ENCODE measurements at places on chromosomes 11 and 22.
A peak's percentile ranks its signal among the peaks of the same experiment; 100 is the strongest.

DNA sequence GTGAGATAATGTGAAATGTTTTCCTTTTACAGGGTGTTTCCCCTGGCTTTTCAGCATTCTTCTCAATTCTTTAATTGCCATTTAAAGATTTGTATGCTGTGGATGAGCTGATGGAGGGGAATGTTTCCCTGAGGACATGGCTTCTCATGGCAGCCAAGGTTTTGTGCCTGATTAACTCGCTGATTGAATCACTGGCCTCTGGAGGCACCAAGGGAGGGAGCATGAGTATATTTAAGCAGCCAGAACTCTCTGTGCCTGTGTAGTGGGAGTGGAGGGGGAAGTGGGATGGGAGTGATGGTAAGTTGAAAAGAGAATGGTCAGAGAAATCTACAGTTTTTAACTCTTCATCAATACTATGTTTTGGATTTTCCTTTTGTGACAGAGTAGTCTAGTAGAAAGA, 88.7 kb downstream of the STIM1 start:
- no peak for DNase-seq

DNA sequence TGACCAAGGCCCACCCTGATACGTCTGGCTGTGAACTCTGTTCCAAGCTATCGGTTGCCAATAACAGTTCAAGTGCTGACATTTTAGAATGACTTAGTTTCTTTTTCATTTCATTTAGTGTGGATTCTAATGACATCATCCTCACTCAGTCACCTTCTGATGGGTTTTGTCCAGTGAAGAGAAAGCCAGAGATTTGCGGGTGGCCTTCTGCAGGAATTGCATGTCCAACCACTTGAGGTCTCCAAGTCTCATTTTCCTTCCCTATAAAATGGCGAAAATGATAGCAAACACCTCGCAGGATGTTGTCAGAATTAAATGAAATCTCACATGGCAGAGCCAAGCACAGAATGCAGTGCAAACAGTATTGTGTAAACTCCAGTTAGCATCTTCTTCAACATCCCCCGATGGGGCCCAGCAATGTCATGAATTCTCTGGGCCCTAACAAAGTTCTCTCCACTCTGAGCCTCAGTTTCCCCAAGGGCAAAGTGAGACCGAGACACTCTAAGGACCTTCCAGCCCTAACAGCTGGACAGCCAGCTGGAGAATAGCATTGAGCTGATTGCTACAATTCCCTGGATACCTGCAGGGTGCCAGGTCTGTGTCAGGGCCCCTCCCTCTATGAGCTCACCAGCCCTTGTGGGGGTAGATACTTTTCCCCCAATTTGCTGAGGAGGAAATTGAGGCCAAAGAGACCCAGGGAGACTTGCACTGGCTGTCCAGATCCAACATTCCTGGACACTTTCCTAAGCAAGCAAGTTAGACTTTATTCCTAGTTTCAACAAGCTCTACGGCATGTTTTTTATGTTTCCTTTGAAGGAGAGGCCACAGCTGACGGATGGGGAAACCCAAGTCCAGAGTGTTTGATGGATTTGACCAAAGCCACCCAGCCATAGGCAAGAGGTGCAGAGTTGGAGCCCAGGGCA, 286.7 kb downstream of the MN1 start:
- no peak for DNase-seq

DNA sequence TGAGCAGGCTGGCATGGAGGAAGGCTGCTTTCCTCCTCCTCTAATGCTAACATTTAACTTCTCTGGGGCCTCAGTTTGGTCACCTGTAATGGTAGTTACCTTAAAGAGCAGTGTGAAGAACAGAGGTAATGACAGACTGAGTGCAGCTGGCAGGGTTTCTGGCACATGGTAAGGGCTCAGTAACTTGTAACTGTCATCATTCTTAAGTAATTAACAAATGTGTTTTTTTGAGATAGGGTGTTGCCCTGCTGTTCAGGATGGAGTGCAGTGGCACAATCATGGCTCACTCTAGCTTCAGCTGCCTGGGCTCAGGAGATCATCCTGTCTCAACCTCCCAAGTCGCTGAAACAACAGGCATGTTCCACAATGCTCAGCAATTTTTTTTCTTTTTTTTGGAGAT, 242.0 kb upstream of the SYN3 start:
- no peak for DNase-seq

DNA sequence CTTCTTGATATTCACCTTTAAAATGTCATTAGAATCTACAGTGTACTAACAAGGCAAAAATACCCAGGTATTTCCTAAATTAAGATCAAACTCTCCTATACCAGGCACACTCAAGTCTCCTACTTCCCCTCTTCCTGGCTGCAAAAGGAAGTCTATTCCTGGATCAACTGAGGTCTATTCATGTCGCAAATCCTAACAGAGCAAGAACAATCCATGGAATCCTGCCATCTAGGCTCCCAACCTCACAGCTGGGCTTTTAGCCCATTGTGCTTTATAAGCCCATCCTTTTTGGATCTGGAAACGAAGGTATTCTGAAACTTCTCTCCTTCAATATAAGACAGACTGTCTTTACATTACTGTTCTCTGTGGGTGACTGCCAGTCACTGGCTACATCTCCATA, 161.8 kb downstream of the SOX6 start:
- DNase-seq: no peak

DNA sequence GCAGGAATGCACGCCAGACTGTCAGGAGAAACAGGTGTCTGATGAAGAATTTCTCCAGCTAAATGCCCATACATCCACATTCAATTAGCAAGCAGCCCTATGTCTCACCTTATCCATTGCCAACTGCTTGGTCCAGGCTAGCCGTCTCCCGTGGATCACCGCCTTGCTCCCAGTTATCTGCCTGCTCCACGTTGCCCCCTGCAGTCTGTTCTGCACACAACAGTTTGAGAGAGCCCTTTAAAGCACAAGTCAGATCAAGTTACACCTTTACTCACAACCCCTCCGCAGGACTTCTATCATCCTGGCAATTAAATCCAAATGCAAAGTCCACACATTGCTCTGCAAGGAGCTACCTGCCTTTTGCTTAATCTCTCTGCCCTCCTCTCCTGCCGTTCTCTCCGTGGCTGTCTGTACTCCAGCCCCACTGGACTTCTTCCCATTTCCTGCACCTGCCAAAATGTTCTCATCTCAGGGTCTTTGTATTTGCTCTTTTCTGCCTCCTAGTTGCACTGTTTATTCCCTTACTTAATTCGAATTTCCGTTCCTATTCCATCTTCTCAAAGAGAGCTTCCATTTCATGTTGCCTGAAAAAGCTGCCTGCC, 185.3 kb upstream of the LARGE1 start:
- peak; percentile 46 for DNase-seq

GRCh38 chr11:25449091-25449490, 882.8 kb upstream of the ANO3 start:
- DNase-seq: no peak

DNA sequence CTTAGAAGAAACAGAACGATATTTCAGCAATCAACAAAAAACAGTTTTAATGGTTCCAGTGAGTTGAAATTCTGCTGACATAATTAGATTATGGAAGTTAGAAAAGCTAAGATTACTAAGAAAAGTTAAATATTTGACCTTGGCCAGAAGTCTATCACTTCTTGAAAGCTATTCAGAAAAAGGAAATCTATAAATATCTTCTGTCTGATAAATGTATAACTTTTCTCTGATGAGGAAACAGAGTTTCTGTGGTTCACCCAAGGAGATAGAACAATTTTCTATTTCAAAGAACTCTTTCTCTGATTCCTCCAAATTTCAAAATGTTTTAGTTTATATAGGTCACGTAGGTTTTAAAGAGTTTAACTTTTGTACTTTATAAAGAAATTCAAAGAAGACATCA, 438.4 kb upstream of the CHORDC1 start:
- DNase-seq: no peak

GRCh38 chr11:99565333-99565732, 544.6 kb downstream of the CNTN5 start:
- no peak for DNase-seq

DNA sequence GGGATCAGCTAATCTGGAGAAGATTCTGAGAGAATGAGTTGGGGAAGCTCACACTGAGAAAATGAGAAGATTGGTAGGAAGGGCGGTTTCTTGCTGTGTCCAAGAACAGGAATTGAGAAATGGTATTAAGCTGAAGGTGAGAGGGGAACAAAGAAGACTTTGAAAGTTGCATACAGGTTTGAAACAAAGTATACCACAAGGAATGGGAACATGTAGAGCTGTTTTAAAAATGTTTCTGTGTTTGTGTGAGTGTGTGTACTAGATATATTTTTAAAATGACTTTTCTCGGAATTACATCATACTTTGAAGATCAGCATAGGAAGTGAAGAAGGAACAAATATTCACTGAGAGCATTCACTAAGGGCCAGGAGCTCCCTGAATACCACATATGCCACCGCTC, 24.4 kb upstream of the IZUMO1R start:
- DNase-seq: no peak

DNA sequence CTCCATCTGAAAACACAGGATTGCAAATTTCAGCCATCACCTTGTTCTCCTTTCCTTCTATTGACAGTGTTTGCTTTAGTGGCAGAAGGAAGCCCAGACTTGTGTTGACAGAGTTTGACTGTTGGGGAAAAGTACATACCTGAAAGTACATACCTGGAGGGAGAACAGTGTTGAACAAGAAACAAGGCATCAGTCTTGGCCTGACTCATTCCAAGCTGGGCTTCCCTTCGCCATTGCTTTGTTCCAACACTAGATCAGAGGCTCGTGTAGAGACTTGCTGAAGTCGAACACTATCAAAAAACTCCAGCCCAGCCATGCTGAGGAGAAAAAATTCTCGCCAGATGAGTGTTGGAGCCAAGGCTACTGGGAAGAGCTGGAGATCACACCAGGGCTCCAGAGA, 133.4 kb downstream of the BBOX1 start:
- DNase-seq: no peak

DNA sequence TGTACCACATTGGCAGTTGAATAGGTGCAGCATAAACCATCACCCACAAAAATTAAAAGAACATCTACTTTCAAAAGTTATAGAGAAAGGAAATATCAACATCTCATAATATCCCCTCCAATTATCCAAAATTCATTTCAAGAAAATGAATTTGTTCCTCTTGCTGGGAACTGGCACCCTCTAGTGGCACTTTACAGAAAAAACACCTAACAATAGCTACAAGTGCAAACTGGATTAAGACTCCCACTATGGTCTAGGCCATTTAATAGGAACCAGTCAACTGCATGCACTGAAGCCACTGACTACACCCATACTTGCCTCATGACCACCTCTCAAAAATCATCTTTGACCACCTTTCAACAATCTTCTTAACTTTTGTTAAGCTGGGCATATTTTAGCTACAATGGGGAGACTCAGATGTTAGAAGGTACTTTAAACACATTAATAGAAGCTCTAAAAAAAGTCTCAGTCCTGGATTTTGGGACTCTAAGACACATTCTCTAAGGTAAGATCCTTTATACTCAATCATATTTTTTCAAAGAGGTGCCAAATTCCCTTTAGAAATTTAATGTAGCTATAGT, 17.3 kb downstream of the TRAF6 start:
- DNase-seq: no peak

- DNase-seq: no peak
Observed at GRCh38 chr11:81673001-81673400, 1060.7 kb downstream of the FAM181B start.

DNA sequence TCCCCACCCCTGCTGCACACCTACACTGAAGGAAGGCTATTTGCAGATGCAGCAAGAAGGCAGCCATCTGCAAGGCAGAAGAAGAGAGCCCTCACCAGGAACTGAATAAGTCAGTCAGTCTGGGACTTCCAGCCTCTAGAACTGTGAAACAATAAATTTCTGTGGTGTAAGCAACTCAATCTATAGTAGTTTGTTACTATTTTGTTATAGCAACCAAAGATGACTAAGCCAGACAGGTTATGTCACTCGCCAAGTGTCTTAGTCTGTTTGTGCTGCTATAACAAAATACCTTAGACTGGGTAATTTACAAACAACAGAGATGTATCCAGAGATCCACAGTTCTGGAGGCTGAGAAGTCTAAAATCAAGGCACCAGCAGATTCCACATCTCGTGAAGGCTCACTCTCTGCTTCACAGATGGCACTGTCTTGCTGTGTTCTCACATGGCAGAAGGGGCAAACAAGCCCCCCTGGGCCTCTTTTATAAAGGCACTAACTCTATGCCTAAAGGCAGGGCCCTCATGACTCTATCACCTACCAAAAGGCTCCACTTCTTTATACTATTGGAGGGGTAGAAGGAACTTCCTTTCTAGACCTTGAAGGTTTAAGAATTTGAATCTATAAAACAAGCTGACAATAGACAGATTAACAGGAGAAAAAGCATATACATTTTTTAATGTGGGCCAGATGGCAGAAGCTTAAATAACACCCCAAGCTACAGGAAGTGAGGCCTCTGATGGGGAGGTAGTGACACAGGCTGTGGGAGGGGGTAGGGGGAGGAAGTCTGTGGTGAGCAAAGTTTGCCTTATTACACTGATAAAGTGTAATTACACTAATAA, 12.3 kb downstream of the APOL6 start:
- no peak for DNase-seq
